Activated CD4-positive, alpha-beta T cell treated with anti-CD3 and anti-CD28 coated beads, Interleukin-2, amount 10 ng/mL, durations not matched to agents 7 days and 5 days (primary cell): ENCODE measurements at places on chromosomes 7 and 10.

- DNase-seq: no peak
Observed at GRCh38 chr10:112724404-112724991, 225.5 kb upstream of the TCF7L2 start.

- no peak for DNase-seq
Observed at GRCh38 chr10:12319076-12319475, 30.3 kb upstream of the CAMK1D start.

DNA sequence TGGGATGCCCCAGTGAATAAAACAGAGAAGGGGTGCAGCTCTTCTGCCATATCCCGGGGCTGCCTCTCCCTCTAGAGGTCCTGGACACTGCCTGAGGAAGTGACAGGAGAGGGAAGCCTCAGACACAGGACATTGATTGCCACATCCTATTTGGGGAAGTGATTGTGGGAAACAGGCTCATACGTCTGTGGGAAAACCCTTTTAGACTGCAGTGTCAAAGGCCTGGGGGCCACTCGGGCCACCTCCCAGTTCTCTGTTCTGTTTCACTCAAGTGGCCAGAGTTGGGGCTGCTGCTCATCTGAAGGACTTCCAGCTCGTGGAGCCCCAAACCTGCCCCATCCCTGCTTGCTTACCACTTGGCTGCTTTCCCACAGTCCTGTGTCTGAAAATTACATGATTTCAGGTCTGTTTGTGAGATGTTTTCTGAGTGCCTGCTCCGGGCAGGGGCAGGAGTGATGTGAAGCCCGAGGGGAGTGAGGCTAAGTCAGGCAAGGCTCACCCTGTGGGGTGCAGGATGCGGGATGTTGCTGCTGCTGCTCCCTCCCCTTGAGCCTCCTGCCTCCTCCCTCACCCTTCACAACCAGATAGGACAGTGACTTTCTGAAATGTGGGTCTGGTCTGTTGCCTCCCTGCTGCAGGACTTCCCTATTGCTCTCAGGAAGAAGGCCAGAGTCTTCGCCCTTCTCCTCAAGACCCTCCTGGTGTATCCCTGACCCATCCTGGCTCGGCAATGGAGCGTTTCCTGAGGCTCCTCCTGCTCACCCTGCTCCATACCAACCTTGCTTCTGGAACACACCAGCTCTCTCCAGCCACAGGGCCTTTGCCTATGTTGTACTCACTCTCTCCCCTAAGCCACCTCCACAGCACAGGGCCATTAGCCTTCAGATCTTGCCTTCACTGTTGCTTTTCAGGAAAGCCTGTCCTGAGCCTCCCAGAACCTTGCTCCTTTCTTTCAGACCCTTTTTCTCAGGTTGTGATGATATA, 58.4 kb downstream of the NEURL1 start:
- DNase-seq: no peak

GRCh38 chr7:2052657-2053048, 180.1 kb downstream of the MAD1L1 start:
- DNase-seq: no peak

- no peak for DNase-seq
Observed at GRCh38 chr7:155414547-155415492, 43.1 kb upstream of the EN2 start.

DNA sequence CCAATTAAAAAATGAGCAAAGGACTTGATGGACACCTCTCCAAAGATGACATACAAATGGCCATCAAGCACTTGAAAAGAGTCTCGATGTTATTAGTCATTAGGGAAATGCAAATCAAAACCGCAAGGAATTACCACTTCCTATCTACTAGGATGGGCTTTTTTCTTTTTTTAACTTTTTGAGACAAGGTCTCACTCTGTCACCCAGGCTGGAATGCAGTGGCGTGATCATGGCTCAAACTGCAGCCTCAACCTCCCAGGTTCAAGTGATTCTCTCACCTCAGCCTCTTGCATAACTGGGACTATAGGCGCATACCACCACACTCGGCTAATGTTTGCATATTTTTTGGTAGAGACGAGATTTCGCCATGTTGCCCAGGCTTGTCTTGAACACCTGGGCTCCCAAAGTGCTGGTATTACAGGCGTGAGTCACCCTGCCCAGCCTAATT, 13.6 kb downstream of the NKX1-2 start:
- no peak for DNase-seq

DNA sequence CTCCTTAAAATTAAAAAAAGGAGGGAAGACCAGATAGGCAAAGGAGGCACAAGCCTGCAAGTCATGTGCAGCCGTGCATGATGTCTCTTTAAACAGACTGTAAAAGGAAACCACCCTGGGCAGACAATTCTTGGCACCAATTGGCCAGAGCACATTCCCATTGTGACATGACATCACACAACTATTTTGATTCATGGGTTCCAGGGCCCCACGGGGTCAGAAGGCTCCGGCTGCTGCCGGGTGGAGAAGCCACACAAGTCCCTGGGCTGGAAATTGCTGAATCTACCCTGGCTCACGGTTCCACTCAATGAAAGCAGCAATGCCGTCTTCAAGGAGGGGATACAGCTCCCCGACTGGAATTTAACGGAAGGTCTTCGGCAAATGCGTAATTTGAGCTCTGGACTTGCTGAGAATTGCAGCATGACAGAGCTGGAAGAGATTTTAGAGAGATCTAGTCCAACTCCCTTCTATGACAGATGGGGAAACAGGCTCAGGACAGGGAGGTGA, 140.5 kb downstream of the PRKAG2 start:
- DNase-seq: no peak

- no peak for DNase-seq
Observed at GRCh38 chr10:86375204-86375603, 8.6 kb upstream of the GRID1 start.

GRCh38 chr7:75732764-75733630, 5.7 kb downstream of the HIP1 start:
- DNase-seq: no peak

DNA sequence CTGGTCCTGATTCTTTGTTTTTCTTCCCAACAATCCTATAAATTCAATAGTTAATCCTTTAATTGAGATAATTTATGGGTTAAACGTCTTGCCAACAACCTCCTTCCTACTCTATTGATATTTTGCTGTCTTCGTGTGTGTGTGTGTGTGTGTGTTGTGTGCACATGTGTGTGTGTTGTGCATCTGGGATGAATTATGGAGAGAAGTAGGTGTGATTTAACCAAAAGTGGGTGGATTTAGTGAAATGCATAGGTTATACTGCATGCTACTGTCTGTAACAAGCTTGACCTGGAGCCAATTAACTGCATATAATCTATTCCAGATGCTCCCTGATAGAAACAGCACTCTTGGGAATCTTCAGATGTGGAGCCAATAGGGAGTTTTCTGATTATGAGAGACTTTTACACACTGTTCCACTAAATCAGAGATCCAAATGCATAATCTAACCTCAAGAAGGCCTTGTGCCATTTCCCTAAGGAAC, 61.2 kb downstream of the SEMA3D start:
- no peak for DNase-seq

- DNase-seq: no peak
Observed at GRCh38 chr10:132305654-132306342, 2.0 kb downstream of the STK32C start.

- no peak for DNase-seq
Observed at GRCh38 chr10:74083304-74083703, 67.3 kb downstream of the AP3M1 start.

DNA sequence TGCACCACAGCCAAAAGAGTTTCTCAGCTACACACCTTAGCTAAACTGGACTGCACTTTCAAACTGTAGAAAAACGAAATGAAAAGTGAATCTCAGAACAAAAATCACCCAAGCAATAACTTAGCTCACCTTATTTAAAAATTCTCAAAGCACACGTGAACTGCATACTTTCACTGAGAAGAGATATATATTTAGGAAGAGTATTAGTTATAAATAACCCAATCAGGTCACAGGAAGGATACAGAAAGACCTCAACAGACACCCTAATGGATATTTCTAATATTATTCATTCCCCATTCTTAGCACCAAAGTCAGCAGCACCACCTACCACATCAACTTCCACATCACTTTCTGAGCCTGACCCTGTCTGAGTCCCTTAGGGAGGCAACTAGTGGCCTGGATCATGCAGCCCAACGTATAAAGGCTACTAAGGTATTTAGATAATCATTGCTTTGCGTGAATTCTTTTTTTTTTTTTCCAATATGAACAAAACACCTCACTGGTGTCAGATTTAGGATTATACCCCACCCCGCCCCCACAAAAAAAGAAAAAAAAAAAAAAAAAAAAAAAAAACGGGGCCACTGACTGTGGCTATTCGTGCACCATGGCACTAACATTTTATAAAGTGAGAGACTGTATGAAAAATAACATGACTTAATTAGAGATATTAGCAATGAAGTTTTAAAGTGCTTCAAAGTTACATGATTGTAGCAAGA, 2.6 kb downstream of the ABI1 start:
- DNase-seq: no peak

- no peak for DNase-seq
Observed at GRCh38 chr7:37391791-37392672, 56.6 kb downstream of the ELMO1 start.

GRCh38 chr10:82922755-82923154, 1047.8 kb downstream of the NRG3 start:
- no peak for DNase-seq

- no peak for DNase-seq
Observed at GRCh38 chr7:26153823-26154783, 2.1 kb downstream of the NFE2L3 start.

DNA sequence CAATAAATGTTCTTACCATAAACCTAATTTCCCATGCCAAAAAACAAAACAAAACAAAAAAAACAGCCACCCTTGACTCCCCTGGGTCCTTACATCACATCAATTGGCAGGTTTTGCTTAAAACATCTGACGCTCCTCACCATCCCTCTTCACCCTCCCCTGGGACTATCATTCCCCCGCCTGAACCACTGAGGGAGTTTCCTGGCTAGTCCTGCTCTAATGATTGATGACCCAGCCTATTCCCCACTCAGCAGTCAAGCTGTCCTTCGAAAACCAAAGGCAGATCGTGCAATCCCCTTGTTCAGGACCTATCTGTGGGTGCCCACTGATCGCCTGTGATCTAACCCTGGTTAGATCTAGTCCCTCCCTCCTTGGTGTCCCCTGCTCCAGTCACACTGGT, 11.2 kb upstream of the FRMPD2 start:
- DNase-seq: no peak

DNA sequence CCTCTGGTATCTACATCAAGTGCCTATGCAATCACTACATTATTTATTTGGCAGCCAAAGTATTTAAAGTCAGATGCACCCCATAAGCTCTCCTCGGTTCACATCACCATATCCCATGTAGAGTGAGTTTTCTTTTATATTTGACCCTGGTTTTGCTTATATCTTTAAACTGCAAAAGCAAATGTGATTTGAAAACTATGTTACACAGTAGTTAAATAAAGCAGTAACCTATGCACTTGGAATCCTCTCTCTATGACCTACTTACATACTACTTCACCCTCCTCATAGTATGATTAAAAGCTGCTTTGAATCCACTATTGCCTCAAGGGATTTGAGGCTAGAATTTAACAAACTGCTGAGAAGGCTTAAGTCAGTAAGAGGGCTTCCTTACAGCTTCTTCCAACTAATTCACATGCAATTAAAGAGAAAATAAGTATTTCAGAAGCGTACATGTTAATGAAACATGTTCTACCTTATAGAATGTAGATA, 2.2 kb upstream of the CELF2 start:
- DNase-seq: no peak

DNA sequence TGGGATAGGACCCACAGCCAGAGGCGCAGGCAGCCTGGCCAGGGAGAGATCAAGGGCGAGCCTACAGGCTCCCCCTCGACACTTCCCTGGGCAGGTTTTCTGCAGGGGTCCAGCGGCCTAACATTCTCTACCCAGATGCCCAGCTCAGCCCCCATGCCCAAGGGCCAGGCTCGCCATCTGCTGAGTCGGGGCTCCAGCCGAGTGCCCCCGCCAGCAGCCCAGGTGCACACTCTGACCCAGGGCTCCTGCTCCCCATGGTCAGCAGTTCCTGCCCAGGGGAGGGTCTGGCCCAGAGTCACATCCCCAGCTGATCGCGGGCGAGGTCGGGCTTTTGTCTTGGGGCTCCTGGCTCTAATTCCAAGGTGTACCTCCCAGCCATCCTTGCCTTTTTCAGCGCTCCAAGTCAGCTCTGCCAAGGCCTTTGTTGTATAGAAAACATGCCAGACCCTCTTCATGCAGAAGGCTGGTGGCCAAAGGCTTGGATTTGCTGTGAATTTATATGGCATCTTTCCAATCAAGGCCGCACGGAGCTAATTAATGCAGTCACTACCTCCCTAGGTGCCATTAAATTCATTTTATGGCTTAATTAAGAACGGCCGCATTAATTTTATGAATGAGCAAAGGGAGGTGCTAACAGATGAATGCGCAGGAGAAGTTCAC, 120.6 kb downstream of the LRRC18 start:
- DNase-seq: no peak

- DNase-seq: no peak
Observed at GRCh38 chr10:70604106-70604505, 1.6 kb upstream of the PRF1 start.

DNA sequence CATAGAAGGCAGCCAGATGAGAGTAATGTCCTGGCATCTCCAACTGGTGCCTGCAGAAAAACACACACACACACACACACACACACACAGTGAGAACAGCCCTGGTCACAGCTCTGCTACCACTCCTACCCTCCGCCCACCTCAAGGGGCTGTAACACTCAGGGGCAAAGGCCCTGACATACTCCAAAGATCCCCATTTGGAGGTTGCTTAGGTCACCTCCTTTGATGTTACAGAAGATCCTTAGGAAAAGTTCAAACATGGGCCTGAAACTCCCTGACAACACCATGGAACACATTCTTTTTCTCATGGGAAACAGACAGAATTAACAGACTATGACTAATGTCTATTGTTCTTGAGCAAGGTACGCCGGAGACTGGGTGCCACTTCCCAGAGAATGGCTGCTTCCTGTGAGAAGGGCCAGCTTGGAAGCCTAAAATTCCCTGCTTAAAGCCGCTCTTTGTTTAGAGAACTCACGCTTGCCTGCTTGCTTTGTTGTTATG, 27.7 kb downstream of the DENND11 start:
- DNase-seq: no peak

DNA sequence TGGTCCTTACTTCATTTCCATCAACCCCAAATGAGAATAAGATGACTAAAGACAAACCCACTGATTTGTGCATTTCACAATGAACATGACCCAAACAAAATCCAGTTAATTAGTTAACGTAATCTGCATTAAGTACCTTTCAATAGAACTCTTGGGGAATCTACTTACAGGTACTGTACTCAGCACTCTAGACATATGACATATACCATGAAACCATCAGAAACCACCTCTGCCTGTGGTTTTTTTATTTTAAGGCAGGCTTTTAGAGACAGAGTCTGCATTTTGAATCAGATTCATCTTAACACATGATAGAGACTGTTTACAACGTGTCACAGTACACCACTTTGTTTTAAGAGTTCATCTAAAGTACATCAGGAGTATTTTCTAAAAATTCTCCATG, 168.4 kb downstream of the BTAF1 start:
- DNase-seq: no peak

- no peak for DNase-seq
Observed at GRCh38 chr10:44647877-44648542, 263.1 kb upstream of the CXCL12 start.

DNA sequence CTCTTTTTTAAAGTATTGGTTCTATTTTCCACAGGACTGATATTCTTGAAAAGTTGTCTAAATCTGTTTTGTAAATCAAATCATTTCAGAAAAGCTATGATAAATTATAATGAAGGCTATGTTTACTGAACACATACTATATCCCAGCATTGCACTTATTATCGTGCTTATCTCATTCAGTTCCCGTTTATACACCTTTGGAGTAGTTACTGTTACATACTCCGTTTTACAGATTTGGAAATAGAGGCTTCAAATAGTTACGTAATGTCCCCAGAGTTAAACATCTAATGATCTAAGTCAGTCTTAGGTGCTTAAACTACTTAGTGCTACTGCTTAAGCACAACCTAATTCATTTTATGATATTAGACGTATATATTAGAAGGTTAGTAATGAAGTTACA, 1.2 kb downstream of the NUP205 start:
- DNase-seq: no peak
